Cardiac muscle cell (in vitro differentiated cells and primary cell): ENCODE measurements at places on chromosomes 2 and 18.

GRCh38 chr2:10844097-10844496, 31.5 kb upstream of the PDIA6 start:
- peak; percentile 65 for DNase-seq

GRCh38 chr2:20190876-20191713, 33.8 kb downstream of the SDC1 start:
- peak; percentile 70 for DNase-seq

DNA sequence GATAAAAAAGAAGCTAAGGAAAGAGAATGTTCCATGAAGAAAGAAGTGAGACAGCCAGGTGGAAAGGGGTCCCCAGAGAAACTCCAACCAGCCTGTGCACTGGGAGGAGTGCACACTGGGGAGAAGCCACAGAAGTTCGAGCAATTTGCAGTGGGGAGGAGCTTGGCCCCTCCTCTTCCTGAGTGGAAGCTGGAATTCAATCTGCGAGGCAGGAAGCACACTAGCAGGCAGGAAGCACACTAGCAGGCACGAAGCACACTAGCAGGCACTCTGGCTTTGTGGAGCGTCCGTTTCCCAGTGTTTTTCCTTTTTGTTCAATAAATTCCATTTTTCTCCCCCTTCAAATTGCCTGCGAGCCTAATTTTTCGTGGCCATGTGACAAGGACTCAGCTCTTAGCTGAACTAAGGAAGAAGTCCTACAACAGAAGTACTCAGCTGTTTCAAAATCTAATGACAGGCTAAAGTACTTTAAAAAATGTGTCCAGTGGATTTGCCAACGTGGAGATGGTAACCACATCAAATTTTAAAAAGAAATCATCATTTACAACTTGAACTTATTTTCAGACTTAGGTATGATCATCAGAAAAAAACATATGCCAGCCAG, 21.4 kb upstream of the SPIRE1 start:
- peak; percentile 9 for DNase-seq

DNA sequence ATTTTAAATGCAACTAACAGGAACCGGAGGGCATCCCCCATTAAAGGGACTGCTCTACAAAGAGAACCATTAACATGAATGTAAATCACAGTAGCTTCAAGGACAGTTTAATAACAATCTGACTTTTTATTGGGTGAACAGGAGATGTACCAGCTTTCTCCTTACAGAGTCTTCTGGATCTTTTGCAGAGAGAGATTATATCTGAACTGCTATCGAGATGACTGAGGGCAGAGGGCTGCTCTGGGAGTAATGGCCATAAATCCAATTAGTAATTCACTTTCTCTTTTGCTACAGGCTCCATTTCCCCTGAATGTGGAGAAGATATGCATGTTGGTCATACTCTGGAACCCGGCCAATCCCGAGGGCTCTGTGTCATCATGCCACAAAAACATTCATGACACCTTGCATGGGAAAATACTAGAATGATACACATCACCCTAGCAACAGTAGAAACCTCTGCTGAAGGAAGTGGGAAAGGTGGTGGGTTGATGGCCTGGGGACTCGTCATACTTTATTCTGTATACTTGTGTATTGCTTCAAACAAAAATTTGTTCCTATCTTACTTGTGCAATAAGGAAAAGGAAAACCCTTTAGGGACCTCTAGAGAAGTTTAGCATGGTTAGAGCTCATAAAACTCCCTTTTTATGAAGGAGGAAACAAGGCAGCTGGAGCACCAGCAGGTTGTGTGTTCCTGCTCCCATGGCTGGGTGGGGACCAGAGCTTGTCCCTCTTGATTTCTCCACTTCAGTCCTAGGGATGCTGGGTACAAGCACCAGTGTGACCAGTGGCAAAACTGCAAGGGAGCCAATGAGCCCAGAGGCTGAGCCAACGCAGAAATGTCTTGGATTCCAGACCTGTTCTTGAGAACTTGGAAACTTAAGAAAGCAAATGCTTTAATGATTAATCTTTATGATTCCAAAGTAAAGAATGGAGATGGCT, 26.0 kb downstream of the CTAGE1 start:
- no peak for DNase-seq

DNA sequence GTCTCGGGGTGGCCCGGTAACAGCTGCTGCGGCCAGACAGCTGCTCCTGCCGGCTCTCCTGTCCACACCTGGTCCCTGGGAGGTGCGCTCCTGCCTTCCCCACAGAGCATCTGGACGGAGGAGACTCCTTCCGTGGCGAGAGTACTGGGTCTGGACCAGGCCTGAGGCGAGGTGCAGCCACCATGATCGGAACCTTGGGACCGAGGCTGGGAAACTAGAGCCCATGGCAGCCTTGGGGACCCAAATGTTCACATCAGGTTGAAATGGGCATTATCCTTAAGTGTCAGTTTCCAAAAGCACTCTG, 628 bp downstream of the GIGYF2 start:
- no peak for DNase-seq

- DNase-seq, result no peak
Observed at GRCh38 chr2:222283634-222284033, 15.2 kb downstream of the PAX3 start.
